ENCODE measurements at places on chromosomes 5 and 9.

- peak; percentile 78 for DNase-seq
Measured at GRCh38 chr5:126182971-126183695, 240.1 kb upstream of the GRAMD2B start.

GRCh38 chr5:52743012-52743411 lies 44.7 kb upstream of the ITGA1 start:
- no peak for DNase-seq

GRCh38 chr9:128094950-128095544 lies 27.0 kb downstream of the SLC25A25 start:
- no peak for DNase-seq

- peak; percentile 11 for DNase-seq
Measured at GRCh38 chr9:90142580-90142979, 500.0 kb downstream of the DIRAS2 start.

DNA sequence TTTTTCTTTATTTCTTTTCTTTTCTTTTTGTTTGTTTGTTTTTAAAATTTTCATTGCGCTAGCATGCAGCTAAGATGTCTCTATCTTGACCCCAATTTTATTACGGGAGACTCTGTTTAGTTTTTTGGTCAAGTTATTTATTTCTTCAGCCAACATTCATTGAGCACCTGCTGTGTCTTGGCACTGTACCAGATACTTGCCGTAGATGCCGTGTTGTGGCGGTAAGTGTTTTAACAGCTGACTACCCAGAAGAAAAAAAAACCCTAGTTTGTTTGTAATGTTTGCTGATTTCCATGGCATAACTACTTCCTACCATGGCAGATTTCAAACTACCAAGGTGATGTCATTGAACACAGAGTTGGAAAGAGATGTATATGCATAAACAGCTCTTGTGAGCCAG lies 65.0 kb downstream of the UGCG start:
- DNase-seq, result no peak

Data from midbrain (tissue), 1 donor.